ENCODE measurements at places on chromosomes 7 and 10. TPM values are rescaled to one million over a fixed set of nuclear protein-coding genes. Genes with fewer than 3 reads are reported as not detected.
A peak's percentile ranks its signal among the peaks of the same experiment; 100 is the strongest.

GRCh38 chr7:121610243-121610642 is 214.1 kb upstream of the FAM3C start:
- DNase-seq = no peak

The STMP1 gene
- 21.7 TPM for total RNA-seq

DNA sequence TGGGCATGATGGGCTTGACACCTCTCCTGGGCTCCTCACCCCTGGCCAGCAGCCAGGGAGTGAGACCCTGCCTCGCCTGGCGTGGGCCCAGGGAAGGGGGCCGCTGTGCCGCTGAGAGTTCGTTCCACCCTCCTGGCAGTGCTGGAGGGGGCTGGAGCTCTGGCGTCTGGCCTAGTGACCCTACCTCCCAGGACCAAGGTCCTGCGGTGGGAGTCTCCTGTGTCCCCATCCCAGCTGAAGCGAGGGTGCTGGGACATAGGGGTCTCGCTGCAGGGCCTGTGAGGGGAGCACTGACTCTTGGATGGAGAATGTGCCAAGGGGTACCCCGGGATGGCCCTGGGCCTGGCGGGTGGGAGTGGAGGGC is 1.2 kb downstream of the GTF2IRD1 start:
- DNase-seq = no peak

GRCh38 chr7:34928052-34928451 is 109.2 kb downstream of the DPY19L1 start:
- DNase-seq = no peak

- peak; percentile 79 for DNase-seq
Observed at GRCh38 chr7:44065431-44066110, at the start of gene PGAM2. Gene PGAM2 (minus strand): TSS chr7:44065567. CDS start chr7:44065529, 38 bp downstream.

DNA sequence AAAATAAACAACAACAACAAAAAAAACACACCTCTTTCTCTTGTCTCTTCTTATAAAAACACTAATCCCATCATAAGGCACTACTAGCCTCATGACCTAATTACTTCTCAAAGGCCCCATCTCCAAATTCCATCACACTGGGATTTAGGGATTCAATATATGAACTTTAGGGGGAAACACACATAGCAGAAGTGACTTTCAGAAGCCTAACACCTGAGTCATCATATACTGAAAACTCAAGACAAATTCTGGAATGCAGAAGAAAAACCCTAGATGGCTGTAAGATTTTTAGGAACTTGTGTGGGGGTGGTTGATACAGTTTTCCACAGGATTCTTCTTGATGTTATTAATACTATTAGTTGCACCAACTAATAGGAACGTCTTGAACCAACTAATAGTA is 33.7 kb upstream of the CSTF2T start:
- no peak for DNase-seq

DNA sequence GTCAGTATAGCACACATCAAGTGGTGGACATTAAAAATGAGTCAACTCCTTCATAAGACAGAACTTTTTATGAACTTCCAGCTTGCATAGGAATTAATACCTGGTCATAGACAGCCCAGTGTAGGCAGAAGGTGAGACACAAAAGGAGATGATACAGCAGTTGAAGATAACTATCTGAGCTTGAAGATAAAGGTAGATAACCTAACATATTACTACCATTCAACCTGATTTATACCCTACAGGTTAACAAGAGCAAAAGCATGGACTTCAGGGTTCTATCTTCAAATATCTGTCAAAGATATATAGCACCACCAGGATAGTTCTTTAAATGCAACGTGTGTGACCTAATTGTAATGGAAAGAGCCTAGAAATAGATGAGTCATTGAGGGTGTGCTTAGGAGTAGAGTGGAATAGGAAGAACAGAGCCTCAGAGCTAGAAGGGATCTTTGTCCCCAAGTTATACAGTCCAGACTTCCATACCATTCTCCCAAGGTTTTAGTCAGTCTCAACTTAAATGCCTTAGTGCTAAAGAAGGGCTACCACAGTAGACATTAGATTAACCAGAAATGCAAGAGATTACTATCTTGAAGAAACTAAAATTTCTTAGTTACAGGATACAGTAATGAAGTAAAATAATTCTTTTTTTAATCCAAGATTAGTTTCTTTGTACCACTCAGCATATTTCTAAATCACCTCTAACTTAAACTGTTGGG is 9.2 kb downstream of the ZNF800 start:
- DNase-seq = no peak

DNA sequence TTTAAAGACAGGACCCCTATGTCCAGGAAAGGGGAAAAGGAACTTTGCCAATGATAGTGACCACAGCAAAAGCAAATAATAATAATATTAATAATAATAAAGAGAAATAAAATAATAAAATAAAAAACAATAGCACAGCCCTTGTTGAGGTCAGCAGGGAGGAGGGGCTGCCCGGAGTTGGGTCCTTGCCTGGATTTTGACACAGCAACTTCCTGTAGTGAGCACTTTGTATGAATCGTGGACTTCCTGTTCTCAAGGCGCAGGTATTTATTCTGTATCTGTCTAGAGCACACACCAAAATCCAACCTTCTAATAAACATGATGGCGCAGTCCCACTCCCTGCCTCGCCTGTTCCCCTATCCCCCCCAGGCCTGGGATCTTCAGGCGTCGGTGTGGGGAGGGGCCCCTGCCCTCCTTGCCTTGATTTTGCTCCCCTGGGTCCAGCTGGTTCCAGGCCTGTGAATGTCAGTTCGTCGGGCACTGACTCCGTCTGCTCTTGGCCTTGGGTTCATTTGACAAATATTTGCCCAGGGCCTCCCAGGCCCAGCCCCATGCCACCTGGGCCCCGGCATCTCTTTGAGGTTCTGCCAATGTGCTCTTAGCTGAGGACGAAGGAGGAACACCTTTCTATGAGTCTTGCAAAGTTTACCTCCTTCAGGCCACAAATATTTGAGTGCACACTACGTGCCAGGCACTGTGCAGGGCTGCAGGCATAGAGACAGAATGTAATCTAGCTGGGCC is 13.9 kb downstream of the TRIM8 start:
- DNase-seq = peak; percentile 76

The IL6 gene
- total RNA-seq = 8.9 TPM

The NCF1 gene
- 90.9 TPM for total RNA-seq

DNA sequence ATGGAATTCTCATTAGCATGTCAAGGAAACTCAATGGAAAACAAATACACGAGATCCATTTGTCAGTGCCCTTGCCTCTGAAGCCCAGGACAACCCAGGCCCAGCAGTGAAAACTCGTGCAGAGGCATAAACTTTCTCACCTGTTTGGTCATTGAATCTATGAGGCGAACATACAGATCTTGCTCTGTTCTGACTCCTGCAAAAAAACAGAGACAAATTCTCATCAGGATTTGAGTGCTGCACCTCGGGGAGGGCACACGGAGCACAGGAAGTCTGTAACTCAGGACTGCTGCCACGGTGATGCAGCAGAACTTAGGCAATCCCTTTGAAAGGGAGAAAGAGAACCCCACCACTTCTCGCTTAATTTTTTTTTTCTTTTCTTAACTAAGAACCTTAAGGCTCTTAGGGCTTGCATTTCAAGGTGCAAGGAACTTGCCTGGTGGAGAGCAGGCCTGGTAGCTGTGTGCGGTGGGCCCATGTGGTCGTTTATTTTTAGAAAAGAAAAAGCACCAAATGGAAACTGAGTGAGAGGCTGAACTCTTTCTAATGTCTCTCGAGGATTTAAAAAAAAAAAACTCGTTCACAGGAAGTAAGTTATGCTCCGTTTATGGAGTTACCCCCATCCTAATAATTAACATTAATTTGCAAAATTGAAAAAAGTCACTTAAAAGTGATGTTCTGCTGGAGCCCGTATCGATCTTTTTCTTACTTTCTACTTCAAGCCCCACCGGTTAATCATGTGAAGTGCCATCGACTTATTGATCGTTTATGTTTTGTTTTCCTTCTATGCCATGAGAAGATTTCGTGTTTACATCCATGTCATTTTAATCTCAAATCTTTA is 1.8 kb downstream of the EBF3 start:
- DNase-seq = peak; percentile 19

- DNase-seq = no peak
Observed at GRCh38 chr10:114683593-114683992, 25.5 kb upstream of the ABLIM1 start.

GRCh38 chr10:93485690-93486089 is 3.6 kb upstream of the MYOF start:
- DNase-seq = no peak
